ENCODE measurements at places on chromosomes 16 and 17. TPM values are rescaled to one million over a fixed set of nuclear protein-coding genes. Genes with fewer than 3 reads are reported as not detected.

- DNase-seq: no peak
These were observed 182.3 kb upstream of the HS3ST4 start for GRCh38 chr16:25509456-25509855.

The SOCS7 gene
- total RNA-seq: 12.7 TPM

- peak; percentile 67 for DNase-seq
These were observed 105.5 kb downstream of the SPAG9 start for GRCh38 chr17:51015145-51015558.

The TMEM100 gene
- not detected for total RNA-seq

- peak; percentile 63 for DNase-seq
These were observed 1.0 kb upstream of the KCNJ2 start for GRCh38 chr17:70168044-70168976.

All from G401 (cell line).